Midbrain (tissue), 1 donor: ENCODE measurements at places on chromosomes 1 and 21.
A peak's percentile ranks its signal among the peaks of the same experiment; 100 is the strongest.

DNA sequence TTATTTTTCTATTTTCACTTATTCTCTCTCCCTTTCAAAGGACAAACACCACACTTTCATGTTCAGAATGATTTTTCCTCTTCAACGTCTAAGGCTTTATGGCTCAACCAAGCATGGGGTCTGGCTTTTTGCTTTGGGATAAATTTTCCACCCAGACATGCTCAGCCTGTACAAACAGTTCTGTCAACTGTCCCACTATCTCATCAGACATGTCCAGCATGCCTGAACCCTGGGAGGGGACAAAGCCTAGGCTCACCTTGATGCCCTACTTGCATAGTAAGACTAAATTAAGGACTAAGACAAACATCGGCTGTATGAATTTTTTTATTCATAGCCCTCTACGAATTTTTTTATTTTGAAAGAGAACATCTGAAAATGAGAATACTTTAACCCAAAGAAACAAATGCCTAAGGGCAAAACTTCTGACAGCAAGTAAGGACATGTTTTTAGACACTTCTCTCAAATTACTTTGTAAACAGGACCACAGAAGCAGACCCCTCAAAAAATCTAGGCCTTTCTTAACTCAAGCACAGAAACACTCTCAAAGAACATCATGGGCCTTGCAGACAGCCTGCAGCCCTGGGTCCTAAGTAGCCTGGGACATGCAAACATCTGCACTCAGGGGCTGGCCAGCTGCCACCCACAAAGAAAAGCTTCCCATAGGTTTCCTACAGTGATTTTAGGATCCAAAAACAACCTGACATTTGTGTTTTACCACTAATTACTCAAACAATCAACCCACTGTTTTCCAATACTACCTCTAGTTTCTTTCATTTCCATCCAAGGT is 72.3 kb upstream of the PALMD start:
- DNase-seq = no peak

DNA sequence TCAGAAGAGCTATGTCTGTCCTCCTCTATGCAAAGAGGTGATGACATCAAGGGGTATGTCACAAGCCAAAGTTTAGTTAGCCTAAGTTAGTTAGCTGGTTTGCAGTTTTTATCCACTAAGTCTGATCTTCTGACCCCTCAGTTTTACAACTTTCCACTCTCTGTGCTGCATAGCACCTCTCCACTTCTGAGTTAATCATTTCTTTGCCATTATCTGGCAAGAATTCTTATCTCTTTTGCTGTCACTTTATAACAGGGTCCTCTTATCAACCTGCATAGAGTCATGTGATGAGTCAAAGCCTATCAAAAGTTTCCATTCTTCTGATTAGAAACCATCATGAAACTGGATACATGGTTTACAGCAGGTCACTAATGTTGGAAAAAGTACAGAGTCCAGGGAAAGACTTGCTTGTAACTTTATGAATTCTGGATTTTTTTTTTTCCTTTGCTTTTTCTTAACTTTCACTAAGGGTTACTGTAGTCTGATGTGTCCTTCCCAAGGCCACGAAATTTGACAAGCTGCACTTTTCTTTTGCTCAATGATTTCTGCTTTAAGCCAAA is at the start of gene NR5A2:
TSS of gene NR5A2 (plus strand) at position 447 of the 560 bp plus-strand sequence. CDS start 138 bp downstream, outside the sequence.
- no peak for DNase-seq

GRCh38 chr1:66334318-66334717 is 199.6 kb upstream of the SGIP1 start:
- no peak for DNase-seq

DNA sequence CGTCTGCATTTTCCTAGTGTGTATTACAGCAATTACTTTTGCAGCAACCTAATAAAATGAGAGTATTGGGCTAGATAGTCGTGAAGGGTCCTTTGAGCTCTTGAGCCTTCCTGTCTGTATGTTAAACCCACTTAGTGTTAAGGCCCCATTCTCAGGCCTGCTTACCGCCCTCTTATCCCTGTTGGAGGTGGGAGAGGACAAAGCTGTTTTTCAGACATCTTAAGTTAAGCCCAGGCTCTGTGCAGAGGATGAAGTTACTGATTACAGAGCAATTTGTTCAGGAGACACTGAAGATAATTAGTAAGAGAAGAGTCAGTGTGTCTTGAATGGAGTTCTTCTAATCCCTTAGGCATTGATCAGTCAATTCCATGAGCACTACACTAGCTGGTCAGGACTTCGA is 114.6 kb downstream of the UCK2 start:
- DNase-seq = no peak

DNA sequence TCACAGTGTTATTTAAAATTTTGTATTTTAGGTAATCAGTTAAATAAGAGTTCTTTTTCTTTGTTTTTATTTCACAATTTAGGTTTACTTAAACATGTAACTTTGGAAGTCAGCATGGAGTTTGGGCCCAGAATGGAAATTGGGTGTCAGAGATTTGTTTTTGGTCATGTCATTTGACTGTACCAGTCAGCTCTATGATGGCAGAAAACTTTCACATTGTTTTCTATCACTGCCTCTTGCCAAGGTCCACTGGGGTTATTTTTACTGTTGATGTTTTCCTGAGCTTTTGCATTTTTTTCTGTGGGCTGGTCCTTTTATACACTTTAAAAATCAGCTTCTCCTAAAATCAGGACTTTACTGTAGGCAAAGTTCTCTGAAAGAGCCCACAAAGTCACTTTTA is 54.4 kb downstream of the SLC30A7 start:
- no peak for DNase-seq

DNA sequence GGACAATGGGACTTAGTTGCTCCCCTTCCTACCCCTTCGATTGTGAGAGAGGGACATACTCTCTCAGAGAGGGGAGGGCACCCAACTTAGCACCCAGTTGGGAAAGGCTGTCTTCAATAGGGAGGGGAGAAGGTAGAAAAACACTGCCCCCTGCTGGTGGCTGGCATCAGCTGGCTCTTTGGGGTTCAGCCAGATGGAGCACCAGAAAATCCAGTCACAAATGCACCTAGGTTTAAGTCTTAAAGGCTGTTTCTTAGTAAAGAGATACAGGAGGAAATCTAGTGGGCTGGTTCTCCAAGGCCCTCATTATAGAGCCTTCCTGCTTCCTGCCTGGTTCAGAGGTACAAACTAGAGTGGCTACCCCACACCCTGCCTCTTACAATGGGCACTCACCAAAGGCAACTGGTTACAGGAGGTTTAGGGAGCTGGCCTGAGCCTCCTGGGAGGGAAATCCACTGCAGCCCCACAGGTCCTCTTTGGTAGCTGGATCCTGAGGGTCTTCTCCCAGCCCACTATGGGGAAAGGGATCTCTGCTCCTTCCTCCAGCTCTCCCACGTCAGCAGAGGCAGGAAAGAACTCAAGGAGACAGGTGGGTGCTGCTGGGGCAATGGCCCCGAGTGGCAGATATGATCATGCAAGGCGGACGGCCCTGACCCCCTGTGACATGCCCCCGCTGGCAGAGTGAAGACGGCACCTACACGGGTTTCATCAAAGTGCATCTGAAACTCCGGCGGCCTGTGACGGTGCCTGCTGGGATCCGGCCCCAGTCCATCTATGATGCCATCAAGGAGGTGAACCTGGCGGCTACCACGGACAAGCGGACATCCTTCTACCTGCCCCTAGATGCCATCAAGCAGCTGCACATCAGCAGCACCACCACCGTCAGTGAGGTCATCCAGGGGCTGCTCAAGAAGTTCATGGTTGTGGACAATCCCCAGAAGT is 28.3 kb downstream of the EIF2D start:
- peak; percentile 64 for DNase-seq

DNA sequence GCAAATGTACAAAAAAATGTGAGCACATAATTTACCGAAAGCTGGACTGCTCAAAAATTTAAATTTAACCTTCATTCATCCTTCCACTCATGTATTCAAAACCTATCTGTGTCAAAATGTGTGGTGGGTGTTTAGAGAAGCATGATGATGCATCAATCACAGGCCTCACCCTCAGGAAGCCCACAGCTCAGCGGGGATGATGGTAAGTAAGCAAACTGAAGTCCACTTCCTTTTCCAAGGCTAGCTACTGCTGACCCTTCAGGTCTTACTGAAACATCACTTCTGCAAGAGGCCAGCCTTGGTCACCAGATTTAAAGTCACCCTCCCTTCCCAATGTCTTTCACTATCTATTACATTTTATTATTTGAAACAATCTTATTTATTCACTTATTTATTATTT is 254.5 kb downstream of the DNM3 start:
- no peak for DNase-seq

DNA sequence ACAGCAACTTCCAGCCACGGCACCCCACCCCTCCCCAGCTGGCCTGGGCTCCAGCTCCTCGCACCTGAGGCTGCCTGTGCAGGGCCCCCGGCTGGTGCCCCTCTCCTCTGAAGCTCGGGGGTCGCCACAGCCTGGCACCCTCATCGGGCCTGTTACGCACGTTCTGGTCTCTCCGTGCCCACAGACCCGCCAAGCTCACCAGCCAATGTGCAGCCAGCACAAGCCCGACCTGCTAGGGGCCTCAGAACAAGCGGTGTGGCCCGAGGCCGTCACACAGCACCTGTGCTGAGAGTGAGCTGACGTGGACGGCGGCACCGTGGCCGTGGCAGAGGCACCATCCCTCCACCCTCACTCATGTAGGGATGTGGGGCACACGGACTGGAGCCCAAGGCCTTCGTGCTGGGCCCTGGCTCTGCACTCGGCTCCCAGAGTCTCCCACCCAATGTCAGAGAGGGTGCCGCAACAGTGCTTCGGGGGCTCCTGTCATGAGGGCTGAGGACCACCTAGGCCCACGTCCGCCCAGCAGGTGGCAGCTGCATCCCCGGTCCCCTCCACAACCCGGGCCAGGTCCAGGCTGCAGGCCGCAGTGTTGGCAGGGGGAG is 4.4 kb upstream of the SAMD11 start:
- DNase-seq = no peak

GRCh38 chr1:63674865-63675419 is 81.7 kb downstream of the PGM1 start:
- no peak for DNase-seq

- no peak for DNase-seq
These were observed 32.9 kb downstream of the TENT5C start for GRCh38 chr1:117638759-117639158.

GRCh38 chr21:20646431-20647165 is 351.6 kb upstream of the NCAM2 start:
- no peak for DNase-seq

- no peak for DNase-seq
These were observed 2154.7 kb downstream of the MRPL39 start for GRCh38 chr21:23452384-23453083.
